ENCODE measurements at places on chromosomes 2 and 18.

- DNase-seq = no peak
Measured at GRCh38 chr2:11071939-11072338, 83.3 kb upstream of the SLC66A3 start.

- no peak for DNase-seq
Measured at GRCh38 chr2:33730193-33730592, 131.1 kb upstream of the FAM98A start.

GRCh38 chr18:78773303-78773755 is 206.3 kb upstream of the SALL3 start:
- DNase-seq = no peak

- no peak for DNase-seq
Measured at GRCh38 chr2:9145752-9146430, 60.7 kb upstream of the ASAP2 start.

DNA sequence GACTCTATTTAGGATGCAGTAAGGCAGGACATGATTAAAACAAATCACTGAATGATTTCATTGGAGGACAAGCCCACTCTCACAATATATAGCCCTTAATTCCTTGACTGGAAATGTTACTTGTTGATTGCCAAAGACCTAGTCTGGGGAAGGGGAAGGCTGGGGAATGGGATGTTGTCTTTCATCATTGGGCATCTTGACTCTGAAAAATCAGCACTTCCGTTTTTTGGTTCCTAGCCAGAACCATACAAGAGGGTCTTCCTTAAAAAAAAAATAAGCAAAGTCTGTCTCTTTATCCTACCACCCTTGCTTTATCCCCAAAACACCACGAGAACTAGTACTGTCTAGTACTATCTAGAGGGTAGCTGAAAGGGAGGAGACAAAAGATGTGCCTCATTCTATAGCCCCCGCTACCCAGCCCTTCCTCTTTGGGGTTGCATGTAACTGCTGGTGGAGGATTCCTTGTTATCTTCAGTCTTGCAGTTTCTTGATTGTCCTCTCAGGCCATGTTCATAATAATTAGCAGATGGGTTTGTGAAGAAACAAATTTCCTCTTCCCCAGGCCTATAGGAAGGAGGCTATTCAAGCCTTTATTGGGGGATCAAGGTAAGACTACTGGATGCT is 55.8 kb downstream of the NEMP2 start:
- no peak for DNase-seq

GRCh38 chr2:12547566-12548170 is 169.1 kb upstream of the TRIB2 start:
- no peak for DNase-seq

All from GM04504 (cell line).